Kidney epithelial cell (primary cell): ENCODE measurements at places on chromosomes 7 and 10.

DNA sequence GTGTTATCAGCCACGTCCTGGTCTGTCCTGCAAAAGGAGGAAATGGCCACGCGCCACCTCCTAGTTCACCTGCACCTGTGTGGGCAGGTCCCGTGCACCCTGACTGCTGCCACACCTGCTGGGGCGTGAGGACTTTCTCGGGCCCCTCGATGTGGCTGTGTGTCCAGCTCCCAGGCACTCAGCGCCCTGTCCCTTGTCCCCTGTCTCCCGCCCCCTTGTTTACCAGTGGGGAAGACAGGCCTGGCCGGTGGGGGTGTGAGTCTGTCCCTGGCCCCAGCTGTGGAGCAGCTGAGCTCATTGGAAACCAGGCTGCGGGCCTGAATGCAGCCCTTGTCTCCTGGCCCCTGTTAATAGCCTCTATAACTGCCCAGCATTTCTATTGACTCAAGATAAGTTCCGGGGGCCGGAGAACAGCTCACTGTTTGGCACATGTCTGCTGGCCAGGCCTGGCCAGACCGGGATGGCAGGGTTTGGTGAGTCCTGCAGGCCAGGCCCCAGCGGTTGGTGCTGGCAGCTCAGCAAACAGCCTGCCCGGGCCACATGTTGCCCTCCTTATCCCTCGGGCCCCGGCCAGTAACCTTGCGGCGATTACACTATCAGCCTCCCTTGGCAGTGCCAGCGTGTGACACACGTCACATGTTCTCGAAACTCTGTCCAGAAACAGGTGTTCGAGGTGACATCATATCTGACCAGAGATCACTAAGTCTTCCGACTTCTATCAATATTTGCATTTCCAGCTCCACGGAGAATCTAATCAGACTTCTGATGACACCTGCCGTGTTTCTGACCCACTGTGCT is 52.1 kb downstream of the FOXL3 start:
- DNase-seq = no peak

DNA sequence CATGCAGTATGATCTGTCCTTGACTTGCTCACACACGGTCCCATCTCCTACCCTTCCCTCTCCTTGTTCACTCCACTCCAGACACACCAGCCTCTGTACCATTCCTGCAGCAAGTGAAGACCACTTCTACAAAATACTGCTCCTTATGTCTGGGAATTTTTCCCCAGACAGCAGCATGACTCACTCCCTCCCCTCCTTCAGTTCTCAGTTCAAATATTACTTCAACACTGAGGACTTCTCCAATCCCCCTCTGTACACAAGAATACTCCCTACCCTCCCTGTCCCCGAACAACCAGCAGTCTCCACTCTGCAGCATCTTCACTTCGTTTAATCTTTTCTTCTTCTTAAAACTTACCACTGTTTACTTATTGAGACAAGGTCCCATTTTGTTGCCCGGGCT is 474.0 kb downstream of the GPAM start:
- DNase-seq = no peak

DNA sequence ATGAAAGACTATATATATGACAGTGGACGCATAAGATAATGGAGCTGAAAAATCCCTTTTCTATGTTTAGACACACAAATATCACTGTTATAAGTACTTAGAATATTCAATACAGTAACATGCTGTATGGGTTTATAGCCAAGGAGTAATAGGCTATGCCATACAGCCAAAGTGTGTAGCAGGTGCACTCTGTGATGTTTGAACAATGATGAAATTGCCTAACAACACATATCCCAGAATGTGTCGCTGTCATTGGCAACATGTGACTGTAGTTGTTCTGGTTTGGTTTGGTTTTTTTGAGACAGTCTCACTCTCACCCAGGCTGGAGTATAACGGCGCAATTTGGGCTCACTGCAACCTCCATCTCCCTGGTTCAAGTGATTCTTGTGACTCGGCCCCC is 26.1 kb downstream of the NOM1 start:
- no peak for DNase-seq

DNA sequence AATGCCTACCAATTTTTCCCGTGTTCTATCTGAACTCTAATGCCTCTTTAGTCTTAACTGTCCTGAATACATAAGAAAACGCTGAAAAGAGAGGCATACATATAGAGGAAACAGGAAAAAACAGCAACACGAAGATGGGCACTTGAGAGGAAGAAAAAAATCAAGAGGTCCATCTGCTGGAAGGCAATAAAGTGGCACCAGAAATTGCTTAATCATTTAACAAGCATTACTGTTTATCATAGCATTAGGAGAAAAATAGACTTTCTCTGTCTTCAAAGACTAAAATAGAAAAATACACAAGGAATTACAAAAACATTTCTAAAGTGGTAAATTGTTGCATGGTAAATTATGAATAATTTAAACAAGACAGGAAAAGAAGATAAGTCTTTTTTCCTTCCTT is 35.0 kb downstream of the NSUN6 start:
- DNase-seq = no peak

- DNase-seq = no peak
These were observed 27.7 kb downstream of the PHYH start for GRCh38 chr10:13272164-13272571.

DNA sequence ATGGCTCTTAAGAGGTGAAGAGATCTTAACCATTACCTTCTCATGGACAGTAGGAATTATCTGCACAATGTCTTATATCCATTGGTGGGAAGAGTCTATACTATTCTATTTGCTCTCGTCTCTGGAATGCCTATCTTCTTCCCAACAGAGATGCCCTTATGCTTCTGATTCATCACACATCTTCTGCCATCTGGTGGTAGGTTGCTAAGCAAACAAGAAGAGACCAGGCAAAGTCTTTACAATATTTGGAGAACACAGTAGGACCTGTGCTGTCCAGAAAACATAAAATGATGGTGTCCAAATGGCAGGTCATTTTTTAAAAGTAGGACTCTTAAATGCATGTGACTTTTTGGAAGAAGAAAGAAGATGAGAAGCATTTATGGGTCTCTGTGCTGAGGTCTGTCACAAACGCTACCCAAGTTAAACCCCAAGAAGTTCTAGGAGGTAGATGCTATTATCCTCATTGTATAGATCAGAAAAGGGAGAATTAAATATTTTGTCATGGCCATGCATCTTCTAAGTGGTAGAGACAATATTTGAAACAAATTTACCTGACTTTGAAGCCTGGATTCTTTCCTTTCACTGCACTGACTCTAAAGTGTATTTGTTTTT is 67.8 kb upstream of the NXPH1 start:
- no peak for DNase-seq

DNA sequence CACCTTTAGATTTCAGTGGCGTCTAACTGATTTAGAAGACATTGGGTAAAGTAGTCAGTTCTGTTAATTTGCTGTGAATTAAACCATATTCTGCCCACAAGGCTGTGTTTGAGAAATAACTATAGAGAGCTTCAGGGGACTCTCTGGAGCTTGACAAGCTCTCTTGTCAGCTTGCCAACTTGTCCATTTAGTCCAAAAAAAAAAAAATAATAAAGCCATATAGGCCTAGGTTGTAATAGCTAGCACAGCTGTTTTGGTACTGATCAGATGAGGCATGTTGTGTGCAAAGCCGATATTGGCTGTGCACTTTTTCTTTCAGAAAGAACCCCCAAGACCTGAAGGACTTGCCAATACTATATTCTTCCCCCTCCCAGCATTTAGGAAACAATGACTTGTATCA is 20.2 kb upstream of the ZNF282 start:
- DNase-seq = no peak

GRCh38 chr10:92173996-92174395 is 116.9 kb downstream of the CPEB3 start:
- no peak for DNase-seq
